ENCODE measurements at places on chromosomes 3 and 15.

GRCh38 chr3:197878427-197878826, 71.6 kb upstream of the RPL35A start:
- no peak for DNase-seq

- DNase-seq, result no peak
Observed at GRCh38 chr3:128794770-128795649, 69.0 kb downstream of the RAB7A start.

GRCh38 chr3:100333970-100334487, 528 bp upstream of the NIT2 start:
- DNase-seq, result no peak

GRCh38 chr3:129548104-129548965, 5.4 kb downstream of the H1-8 start:
- no peak for DNase-seq

GRCh38 chr3:8589880-8590556, 54.6 kb downstream of the SSUH2 start:
- DNase-seq, result no peak

- DNase-seq, result no peak
Observed at GRCh38 chr3:97074546-97074945, 260.2 kb downstream of the EPHA6 start.

- no peak for DNase-seq
Observed at GRCh38 chr3:47890828-47891612, 88.1 kb downstream of the DHX30 start.

GRCh38 chr15:78538358-78538757, 1.9 kb upstream of the PSMA4 start:
- DNase-seq, result no peak

- DNase-seq, result no peak
Observed at GRCh38 chr3:123361071-123361470, 87.8 kb downstream of the ADCY5 start.

- no peak for DNase-seq
Observed at GRCh38 chr15:50979041-50979440, 70.6 kb downstream of the AP4E1 start.

DNA sequence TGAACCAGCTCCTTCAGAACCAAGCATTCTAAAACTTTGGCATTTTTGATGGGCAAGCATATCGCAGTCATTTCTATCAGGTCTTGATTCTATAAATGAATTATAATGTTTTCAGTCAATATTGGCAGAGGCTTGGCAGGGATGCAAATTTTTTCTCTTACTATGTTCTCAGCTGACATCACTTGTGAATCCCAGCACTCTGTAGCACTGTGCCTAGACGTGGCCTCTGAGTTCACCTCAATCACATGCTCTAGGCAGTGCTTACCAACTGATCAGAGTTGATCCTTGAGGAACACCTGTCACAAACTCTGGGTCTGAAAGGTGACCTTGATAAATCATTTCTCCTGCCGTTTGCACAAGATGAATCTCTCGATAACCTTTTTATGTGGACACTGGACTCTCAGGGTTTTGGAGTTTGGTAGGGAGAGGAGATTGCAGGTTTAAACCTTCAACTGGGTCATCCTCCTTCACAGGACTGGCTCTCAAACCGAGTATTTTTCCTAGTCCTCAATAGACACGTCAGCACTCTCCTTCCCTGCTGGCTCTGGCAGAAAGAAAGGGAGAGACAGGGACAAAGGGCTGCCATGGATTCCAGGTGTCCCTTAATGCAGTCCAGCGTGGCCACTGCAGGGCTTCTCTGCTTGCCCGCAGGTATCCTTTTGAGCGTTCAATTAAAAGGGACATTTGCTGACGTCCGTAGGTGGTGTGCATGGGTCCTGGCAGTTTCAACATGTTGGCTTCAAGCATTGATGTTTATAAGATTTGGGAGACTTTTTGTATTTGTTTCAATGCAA, 222.3 kb upstream of the CMC1 start:
- DNase-seq, result no peak

DNA sequence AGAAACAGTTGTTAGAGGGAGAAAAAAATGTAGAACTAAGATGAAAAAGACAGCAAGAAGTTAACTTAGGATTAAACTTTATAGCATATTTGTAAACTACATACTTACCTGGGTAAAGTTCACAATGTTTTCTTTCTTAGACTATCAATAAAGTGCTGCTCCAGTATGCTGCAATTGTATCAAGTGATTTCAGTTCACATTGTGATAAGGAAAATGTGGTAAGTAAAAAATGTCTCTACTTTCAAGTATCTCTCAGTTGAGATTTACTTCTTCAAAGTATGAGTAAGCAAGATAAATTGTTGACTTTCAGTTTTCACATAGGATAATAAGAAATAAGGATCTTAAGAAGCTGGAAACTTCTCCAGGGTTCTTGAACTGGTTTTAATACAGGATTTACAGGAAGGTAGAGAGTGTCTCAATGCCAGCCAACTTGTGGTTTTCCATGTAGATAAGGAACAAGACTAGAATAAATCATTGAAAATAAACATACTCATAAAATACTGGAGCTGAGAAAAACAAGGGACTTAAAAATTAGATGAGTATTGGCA, 528.8 kb downstream of the UNC13C start:
- no peak for DNase-seq

DNA sequence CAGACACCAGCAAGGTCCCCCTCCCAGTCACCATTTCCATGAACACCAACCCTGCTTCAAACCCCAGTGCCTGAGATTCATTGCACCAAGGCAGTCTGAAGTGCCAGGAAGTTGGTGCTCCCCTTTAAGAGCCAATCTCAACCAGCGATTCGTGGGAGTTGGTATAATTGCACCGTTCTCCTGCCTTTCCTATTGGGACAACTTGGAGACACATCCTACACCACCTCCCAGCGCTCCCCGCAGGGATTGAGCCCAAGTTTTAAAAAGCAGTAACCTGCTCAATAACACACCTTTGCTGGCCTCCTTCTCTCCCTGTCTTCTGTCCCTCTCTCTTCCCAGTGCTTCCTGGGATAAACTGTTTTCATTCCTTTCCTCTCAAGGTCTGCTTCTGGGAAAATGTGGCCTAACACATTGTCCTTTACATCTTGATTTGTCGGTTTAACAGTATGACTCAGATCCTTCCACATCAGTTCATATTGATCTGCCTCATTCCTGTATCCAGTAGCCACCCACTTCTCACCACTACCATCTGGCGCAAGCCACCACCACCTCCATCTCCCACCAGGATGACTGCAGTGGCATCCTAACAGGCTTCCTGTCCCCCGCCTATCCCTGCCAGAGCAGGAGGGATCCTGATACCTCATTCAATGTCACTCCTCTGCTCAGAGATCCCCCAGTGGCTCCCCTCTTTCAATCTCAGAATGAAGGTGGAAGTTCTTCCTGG, 37.8 kb upstream of the HRH1 start:
- no peak for DNase-seq

DNA sequence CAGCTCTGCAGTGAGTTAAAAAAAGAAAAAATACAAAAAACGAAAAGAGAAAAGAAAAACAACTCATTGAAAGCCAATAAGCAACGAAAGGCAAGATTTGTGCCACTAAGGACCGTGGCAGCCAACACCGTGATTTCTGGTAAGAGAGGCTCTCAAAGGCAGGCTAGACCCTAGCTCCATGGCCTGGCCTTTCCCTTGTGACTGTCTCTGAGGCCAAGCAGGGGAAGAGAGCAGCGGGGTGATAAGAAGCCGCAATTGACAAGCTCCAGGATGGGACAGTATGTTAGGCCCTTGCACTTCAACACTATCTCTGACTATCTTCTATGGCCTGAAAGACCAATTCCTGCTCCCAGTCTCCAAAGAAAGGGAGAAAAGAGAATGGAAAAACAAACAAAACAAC, 12.4 kb downstream of the APOD start:
- DNase-seq, result no peak

DNA sequence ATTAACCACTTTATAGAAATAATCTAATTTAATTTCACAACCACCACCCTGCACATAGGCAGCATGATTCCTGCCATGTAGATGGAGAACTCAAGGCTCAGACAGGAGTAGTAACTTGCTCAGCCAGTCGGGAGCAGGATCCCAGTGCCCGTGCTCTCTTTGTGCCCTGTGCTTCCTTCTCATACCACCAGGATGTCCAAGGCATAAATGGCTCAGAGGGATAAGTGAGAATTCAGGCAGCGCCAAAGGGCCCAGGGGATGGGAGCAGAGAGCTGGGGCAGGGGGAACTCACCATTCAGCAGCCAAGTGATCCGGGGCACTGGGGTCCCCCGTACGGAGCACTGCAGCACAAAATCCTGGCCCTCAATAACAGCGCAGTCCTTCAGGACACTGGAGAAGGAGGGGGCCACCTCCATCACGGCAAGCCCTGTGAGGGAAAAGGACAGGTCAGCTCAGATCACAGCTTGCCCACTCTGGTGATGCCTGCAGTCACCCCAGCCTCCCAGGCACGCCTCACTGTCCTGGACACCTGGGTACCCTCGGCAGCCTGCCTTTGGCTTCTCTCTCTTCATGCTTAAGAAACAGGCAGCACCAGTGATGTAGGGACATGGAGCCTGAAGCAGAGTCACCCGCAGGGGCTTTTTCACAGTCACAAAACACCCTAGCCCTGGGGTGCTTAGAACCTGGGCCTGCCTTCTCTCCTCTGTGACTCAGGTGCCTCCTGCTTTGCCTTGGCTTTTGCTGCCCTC, 141.0 kb upstream of the HACD2 start:
- DNase-seq, result no peak

- DNase-seq, result no peak
Observed at GRCh38 chr3:61451841-61452240, 109.5 kb upstream of the PTPRG start.

DNA sequence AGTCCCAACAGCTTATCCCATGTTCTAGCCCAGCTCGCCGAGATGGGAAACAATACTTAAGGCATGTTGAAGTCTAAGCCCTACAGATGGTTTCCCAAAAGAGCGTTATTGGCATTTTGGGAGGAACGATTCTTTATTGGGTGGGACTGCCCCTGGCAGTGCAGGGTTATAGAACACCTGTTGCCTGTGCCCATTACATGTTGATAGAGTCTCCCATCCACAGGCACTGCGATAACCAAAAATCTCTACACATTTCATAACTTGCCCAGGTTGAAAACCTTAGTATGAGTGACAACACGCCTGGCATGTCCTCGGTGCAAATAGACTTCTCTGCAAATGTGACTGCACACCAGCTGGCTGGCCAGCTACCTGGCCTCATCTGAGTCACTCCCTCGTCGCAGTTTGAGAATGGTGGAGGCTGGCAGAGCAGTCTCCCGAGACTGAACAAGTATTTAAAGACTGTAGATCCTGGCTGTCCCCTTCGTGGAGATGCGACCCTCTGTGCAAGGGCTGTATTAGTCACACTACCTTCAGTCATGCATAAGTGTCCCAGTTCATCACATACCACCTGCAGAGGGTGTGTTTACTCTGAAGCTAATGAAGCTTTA, 18.7 kb downstream of the ZNF80 start:
- no peak for DNase-seq

- no peak for DNase-seq
Observed at GRCh38 chr3:180563406-180563805, 38.6 kb upstream of the TTC14 start.

DNA sequence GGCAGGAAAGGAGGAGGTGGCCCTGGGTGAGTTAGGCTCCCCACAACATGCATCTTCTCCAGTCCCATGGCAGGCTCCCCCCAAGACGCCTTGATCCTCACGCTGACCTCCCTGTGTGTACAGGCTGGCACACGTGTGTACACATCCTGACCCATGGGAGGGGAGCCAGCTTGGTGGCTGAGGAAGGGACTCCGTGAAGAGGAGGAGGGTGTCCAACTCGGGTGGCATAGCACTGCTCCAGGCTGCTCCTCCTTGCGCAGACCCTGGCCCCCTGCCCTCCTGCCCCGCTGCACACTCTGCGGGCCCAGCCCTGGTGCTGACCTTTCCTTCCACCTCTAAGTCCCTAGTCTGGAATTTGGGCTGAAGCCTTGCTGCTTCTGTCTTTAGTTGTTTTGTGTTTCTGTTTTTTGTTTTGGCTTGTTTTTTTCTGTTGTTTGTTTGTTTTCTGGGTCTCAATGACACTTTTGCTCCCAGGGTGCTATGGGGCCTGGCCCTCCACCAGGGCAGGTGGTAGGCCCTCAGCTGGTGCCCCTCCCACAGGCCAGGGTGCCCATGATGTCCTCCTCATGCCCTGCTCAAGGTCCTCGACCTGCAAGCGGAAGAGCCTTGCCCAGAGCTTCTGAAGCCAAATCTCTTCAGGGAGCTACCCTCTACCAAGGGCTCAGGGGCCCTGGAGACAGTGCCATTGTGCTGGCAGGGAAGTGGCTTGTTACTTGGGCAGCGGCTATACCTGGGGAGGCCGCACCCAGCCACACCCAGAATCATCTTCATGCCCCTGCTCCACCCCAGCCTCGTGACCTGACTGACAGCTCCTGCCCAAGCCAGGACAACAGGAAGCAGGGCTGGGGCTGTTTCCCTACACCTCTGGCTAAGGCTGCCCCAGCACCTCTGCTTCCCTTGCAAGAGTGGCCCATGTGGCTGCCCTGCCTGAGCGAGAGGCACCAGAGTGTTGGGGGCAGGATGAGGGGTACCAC, 5.1 kb downstream of the EPHB3 start:
- DNase-seq, result no peak

- no peak for DNase-seq
Observed at GRCh38 chr3:12935023-12935860, 93.9 kb upstream of the RPL32 start.

DNA sequence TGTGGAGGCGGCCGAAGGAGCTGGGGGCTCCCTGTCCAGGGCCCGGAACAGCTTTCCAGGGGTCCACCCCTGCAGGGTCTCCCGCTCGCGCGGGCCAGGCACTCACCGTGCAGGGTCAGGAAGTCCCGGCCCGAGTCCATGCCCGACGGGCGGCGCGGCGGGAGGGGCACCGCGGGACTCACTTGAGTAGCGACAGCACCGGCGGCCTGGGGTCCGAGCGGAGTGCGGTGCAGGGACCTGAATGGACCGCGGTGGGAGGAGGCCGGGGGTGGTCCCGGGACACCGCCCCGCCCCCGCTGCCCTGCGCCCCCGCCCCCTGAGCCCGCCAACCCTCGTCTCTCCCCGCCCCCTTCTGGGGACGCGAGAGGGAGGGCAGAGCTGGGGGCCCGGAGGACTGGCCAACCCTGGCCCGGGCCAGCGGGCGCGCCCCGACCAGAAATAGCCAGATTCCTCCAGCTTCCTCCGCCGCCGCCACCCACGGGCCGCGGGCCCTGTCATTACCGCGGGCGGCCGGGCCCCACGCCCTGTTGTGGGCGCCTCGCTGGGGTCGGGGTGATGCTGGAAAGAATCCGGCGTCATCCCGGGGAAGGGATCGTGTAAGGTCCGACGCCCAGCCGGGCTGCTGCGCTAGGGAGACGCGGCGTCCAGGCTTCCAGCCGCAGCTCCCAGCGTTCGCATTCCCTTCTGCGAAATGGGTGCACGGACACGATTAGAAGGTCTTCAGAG, at the start of gene PLCD1:
PLCD1 (minus strand) TSS at position 243 of the 726 bp plus-strand sequence; CDS start at position 140, 103 bp downstream.
- peak; percentile 67 for DNase-seq

- no peak for DNase-seq
Observed at GRCh38 chr3:121698901-121699300, 38.2 kb upstream of the HCLS1 start.

GRCh38 chr3:194269610-194270145, 81.5 kb downstream of the CPN2 start:
- no peak for DNase-seq

GRCh38 chr15:60536314-60536713, 57.4 kb upstream of the ICE2 start:
- DNase-seq, result no peak

All from hypothalamus (tissue), 51 donors.